Central memory CD4-positive, alpha-beta T cell (primary cell): ENCODE measurements at places on chromosomes 16 and 17.

DNA sequence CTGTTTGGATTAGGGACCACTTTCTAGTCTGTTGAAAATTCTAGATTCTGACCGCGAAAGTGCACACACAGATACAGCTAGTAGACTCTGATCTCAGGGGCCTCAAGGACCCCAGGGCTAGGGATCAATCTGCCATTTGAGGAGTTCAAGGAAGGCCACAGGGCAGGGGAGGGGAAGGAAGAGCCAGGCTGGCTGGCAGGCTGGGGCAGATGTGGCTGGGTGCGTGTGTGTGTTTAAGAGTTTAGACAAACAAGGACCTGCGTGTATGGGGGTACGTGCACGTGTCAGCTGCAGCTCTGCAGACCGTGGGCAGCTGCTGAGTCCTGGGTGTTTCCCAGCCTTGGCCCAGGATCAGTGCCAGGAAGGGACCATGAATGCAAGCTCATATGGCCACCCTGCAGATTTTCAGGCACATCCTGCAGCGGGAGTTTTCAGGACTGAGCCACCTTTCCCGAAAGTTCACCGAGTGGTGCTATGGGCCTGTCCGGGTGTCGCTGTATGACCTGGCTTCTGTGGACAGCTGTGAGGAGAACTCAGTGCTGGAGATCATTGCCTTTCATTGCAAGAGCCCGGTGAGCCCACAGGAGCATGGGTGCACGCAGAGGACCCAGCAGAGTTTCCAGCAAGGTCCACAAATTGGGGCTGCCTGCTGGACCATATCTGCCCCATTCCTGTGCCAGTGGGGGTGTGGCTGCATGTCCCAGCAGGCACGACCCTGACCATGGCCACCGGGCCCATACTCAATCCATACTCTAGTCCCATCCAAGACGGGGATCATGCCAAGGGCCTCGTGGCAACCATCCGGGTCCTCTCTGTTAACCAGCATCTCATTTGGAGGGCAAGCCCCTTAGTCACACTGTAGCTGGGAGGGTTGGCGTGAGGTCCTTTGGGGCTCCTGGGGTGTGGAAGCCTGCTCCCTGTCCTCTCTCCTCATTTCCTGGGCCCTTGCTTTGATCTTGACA is 10.6 kb downstream of the TRPV2 start:
- no peak for DNase-seq

DNA sequence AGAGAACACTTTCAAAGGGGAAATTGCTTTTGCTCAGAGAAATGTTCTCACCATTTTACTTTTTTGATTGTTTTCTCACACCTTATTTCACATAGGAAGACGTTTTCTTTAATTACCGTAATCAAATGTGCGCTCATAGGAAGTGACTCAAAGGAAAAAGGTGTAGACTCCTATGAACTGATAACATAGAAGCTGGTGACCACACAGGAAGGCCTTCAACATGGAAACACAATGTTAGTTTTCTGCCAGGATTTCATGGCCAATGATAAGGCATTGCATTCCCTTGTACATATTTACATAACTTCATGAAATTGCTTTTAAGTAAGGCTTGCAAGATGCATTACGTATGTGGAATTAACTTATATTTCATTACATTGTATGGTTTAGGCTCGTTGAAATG is 40.9 kb upstream of the KCNJ16 start:
- no peak for DNase-seq

GRCh38 chr17:81511554-81511803 is 1.1 kb downstream of the ACTG1 start:
- no peak for DNase-seq

DNA sequence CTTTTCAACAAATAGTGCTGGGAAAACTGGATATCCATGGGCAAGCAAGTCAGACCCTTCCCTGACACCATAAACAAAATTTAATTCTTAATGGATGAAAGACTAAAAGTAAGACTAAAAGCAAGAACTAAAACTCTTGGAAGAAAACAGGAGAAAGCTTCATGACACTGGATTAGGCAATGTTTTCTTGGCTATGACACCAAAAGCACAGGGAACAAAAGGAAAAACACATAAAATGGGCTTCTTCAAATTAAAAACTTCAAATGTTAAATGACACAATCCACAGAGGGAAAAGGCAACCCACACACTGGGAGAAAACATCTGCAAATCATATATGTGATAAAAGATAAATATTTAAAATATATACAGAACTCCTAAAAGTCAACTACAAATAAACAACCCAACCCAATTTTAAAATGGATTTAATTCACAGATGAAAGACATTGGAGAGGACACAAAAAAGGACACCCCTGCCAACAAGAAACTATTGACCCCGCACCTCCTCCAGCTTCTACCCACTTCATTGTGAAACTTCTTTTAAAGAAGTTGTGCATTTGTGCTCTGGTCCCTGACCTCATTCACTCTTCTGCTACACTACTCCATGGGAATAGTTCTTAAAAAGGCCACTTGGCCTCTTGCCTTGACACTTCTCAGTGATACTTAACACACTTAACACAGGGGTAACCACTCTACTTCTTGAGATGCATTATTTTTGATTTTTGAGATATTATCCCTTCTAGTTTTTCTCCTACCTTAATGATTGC is 80.3 kb downstream of the TRIM37 start:
- no peak for DNase-seq

- DNase-seq, result no peak
Observed at GRCh38 chr16:24677388-24677787, 52.1 kb upstream of the TNRC6A start.

GRCh38 chr16:83727018-83727417 is 80.8 kb upstream of the HSBP1 start:
- no peak for DNase-seq

- no peak for DNase-seq
Observed at GRCh38 chr16:66188917-66189725, 177.4 kb upstream of the CDH5 start.

GRCh38 chr16:54193665-54194333 is 92.8 kb downstream of the IRX3 start:
- DNase-seq, result no peak

DNA sequence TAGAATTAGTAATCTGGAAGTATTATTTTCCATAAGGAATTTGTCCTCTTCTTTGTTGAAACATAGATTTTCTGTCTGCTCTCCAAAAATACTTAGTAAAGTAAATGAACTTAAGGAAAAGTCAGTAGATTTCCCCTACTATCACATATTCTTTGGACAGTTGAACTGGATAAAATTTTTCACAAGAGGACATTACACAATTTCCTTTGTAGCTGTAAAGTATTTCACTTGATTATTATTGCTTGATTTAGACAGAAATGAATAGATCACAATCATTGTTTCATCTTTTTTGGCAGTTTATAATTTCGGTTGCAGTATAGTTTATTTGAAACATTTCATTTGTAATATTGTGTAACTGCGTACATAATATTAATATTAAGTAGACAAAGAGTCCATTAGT is 12.5 kb downstream of the CYB5B start:
- no peak for DNase-seq

DNA sequence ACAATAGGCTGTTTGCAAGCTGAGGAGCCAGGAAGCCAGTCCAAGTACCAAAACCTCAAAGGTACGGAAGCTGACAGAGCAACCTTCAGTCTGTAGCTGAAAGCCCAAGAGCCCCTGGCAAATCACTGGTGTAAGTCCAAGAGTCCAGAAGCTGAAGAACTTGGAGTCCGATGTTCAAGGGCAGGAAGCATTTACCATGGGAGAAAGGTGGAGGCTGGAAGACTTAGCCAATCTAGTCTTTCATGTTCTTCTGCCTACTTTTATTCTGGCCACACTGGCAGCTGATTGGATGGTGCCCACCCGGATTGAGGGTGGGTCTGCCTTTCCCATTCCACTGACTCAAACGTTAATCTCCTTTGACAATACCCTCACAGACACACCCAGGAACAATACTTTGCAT is 15.3 kb downstream of the CD300LB start:
- DNase-seq, result no peak

GRCh38 chr16:17258848-17259713 is 211.7 kb downstream of the XYLT1 start:
- no peak for DNase-seq

- no peak for DNase-seq
Observed at GRCh38 chr16:56109205-56109604, 82.1 kb upstream of the GNAO1 start.

DNA sequence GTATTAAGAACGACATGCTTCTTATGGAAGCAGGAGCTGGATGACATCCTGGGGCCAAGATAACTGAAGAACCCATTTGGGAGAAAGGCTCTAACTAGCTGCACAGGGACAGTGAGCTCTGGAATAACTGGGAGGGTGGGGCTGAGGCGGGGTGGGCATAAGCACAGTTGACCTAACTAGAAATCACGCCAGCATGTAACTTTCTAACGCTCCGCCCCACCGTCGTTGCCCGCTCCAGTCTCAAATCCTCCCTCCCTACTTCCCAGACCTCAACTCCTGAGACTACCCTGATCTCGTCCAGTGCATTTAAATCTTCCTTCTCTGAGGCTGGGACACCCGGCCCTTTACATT is 436 bp downstream of the PHB1 start:
- DNase-seq, result no peak

GRCh38 chr17:42883802-42884558 is 16.6 kb upstream of the G6PC1 start:
- DNase-seq, result no peak

DNA sequence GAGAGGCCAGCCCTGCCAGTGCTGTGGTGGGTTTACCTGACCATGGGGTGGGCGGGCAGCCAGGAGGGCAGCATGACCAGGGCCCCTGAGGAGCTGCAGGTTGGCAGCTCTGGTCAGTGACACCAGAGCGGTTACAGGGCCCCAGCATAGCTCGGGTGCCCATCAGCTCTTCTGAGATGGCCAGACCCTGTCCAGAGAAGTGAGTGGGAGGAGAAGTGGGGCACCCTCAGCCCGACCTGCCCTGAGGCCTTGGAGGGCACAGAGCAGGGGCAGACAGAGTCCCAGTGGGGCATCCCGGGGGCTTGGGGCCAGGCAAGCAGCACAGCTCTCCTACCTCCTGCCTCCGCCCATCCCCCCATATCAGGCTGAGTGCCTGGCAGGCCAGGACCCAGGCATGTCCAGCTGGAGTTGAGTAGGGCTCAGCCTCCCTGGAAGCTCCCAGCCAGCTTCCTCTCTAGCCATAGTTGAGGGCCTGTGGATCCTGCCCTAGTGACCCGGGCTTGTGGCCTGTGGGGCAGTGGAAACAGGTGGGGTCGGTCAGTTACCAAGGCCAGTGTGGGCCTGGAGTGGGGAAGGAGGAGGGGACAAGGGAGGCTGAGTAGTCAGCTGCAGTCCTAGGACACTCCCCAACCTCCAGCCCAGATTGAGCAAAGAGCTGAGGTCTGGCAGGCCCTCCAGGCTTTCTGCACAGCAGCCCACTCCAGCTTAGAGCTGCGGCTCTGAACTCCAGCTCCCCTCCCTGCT is 83.5 kb downstream of the AMFR start:
- DNase-seq, result no peak

DNA sequence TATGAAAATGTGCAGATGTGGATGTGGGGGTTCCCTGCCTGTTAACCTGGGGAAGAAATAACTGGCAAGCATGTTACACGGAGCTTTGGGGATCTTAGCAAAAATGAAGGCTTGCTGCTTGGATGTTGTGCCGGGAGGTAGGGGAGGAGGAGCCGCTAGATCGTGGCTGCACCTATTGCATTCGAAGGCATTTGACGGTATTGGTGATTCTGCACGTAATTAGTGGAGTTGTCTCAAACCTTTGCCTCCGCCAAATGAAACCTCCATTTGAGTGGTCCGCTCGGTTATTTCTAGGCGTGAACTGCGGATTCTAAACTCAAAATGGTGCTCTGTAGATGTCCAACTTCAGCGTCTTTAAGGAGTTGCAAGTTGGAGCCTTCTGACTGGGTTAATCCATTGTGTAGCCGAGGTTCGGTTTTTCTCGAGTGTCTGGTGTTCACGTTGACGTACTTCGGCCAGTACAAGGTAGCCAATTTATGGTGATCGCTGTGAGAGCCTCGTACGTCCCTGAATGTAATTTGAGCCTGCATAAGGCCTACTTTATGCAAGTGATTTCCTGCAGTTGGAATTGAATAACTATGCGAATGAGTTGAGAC is 1.5 kb downstream of the TNRC6C start:
- DNase-seq, result peak; percentile 41

DNA sequence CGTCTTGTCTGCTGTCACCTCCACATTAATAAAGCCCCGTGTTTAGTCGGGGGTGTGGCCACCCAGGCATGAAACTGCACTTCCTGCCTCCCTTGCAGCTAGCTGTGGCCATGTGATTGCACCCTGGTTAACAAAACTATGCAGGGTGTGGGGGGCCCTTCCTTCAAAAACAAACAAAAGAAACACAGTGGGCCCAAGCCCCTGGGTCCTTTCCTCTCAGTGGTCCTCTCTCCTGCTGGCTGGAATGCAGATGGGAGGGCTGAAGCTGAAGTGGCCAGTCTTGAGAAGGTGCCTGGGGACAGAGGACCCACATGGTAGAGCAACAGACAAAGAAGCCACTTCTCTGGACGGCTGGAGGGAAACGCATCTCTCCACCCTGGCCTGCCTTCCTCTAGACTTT is 38.0 kb upstream of the FOXF1 start:
- DNase-seq, result no peak

- no peak for DNase-seq
Observed at GRCh38 chr17:37118366-37119137, 169.8 kb downstream of the AATF start.

DNA sequence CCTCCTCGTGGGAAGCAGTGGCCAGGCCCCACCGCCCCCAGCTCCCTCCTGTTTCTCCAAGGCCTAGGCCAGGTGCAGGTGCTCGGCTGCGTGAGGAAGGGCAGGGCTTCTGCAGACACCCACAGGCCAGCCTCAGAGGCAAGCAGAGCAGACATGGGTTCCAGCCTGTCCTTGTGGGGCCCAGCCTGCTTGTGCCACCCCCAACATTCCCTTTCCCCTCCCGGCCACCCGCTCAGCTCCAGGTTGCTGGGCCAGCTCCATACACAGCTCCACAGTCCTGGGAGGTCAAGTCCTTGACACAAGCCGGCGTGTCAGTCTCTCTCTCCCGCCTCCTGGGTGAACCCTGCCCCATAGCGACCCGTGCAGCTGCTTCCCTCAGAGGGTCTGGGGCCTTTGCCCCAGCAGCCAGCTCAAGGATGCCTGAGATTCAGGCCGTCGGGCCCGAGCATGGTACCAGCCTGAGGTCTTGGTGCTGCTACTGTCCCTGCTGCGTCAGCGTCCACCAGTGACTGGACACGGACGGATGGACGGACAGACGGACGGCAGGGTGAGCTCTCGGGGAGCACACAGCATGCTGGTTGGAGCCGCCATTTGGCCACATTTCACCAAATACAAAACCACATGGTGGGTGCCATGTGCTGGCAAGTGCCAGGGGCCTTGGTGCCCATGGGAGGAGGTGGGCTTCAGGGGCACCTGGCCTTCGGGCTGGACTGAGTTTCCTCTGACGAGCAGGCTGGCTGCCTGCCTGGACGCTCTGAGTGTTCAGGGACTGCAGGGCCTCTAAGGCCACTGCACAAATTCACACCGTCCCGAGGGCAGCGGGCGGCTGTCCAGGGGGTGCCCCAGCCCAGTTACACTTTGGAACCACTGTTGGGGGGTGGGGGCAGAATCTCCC is 8.0 kb downstream of the SECTM1 start:
- DNase-seq, result no peak
